Uterus (tissue), 4 donors: ENCODE measurements at places on chromosomes 6 and 20.
A peak's percentile ranks its signal among the peaks of the same experiment; 100 is the strongest.

GRCh38 chr6:17390276-17390675, 3.1 kb upstream of the CAP2 start:
- no peak for DNase-seq

DNA sequence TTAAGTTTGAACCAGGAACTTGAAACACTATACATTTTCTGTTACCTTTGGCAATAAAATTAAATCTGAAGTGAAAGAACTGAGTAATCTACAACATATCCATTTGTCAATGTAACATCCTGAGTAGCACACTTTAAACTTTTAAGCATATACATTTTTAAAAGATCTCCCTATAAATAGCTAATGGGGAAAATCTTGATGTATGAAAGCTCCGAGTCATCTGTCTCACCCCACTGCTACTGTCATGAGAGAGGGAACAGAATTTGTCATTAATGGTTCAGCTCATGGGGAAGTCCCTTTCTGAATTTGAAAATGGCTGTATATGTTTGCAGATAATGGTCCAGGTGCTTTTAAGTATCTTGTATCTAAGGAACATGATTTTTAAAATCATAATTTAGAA, 55.2 kb upstream of the NOX3 start:
- no peak for DNase-seq

DNA sequence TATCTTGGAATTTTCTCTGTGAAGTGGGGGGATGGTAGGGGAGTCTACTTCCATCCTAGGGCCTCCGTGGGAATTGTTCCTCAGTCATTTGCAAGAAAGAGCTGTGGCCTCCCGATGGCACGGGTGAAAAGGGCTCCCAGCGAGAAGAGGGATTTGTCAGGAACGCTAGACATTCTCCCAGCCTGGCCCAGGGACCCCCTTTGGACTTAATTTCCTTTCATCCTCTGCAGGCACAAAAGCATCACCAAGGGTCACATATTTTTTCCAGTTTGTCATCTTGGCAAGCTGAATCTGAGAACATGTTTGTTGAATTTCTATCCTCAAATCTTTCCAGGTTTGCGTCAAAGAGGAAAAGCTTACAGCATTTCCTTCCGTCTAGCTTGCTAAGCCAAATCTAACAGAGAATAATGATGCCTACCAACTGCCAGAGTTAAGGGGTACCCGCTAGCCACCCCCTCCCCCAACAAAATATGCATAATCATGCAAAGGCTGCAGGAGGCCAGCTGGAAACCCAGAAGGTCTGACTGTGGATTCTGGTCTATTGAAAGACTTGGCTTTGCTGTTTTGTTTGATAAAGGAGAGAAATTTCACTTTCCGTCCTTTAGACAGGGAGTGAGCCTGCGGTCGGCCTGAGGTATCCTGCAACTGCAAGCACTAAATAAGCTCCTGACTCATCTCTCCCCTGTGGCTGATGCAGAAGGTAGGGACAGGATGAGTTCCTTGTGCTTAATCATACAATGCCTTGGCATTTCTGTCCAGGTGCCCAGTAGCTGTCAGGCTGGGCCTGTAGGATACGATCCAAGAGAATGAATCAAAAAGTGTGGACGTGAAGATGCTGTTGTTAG, 23.1 kb downstream of the PSMG4 start:
- DNase-seq, result peak; percentile 64

DNA sequence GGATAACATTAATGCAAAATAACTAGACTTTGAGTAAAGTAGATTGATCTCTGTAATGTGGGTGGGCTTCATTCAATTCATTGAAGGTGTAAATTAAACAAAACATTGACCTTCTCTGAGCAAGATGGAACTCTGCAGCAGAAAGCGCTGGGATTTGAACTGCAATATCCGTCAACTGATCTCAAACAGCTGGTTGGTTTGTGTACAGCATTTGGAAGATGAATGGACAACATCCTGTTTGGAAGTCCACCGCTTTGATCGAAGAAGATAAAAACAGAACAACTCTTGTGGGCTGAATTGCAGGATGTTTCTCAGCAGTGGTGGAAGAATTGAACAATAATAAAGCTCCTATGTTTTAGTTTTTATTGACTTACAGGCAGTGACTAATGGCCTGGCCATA, 20.6 kb downstream of the HLA-C start:
- no peak for DNase-seq

DNA sequence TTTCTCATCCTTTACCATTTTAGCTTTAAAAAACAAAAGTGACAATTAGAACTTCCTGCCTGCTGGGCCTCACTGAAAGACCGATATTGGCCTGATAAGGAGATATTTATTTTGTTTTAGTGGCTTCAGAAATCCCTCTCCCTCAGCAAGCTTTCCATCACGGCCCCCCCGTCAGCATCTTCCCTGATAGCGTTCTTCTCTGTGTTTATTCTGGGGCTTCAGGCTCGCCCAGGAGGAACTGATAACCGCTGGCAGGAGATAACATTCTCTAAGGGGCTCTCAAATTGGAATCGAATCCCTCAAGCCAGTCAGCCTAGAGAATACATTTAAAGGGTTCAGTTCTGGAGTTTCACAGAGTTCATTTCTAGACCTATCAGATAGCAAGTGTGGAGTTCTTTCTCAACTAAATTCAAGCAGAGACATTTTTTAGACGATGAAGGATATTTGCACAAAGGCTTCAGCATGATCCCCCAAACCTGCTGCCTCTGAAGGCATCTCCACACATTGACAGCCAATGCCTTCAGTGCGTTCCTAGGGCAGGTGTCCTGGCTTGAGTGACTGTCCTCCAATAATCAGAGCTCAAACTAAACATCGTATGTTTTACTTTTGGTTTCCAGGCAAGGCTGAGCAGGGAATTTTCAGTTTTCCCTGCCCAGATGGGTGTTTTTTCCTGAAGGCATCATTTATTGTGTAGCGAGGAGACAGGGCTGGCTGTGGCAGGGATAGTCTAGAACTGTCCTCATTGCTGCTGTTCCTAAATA, 17.0 kb downstream of the PRDM1 start:
- no peak for DNase-seq

DNA sequence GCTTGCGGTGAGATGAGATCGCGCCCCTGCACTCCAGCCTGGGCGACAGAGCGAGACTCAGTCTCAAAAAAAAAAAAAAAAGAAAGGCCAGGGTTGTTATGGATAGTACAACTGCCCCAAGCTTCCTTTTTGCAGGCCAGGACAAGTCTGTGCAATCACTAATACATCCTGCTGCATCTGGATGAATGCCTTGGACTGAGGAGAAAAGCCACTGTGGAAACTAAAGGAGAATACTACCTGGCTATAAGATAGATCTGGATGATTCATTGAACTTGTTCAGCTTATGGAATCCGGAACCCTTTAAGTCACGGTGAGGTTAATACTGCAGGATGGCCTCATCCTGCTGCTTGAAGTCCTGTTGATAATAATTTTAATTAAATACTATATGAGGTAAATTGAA, 278.2 kb downstream of the TFAP2A start:
- no peak for DNase-seq

DNA sequence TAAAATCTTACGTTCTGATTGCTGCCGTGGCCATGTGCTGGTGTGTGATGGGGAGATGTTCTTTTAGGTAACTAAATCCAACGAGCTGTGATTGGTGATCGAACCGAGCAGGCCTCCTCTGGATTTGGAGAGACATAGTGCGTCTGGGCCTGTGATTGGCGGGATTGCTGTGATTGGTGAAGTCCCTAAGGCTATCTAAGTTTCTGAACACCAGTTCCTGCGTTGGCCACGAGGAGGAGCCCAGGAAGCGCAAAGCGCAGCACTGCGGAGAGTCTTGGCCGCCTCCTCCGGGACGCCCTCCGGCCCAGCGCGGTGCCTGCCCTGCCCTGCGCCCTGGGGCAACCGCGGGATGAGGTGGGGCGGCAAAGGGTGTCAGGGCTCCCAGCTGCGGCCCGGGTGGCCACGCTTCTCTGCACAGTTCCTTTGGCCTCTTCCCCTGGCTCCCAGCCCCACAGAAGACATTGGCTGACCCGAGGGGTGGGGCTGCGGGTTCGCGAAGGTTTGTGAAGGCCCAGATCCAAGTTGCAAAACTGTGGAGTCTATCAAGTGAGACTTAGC, 33.0 kb downstream of the HNF4A start:
- peak; percentile 23 for DNase-seq
